ENCODE measurements at places on chromosomes 2 and 18.
A peak's percentile ranks its signal among the peaks of the same experiment; 100 is the strongest.

GRCh38 chr18:41643427-41643826 lies 311.6 kb upstream of the PIK3C3 start:
- H3K27ac ChIP-seq, result no peak overlapping the region
- ATAC-seq, result no peak
- no peaks in the 10 kb centered on the region for H3K36me3 ChIP-seq
- H3K27me3 ChIP-seq, result no peaks in the 10 kb centered on the region

GRCh38 chr2:33068261-33068660 lies 121.5 kb downstream of the LTBP1 start:
- no peak for ATAC-seq
- no peaks in the 10 kb centered on the region for H3K4me1 ChIP-seq
- no peak overlapping the region for H3K4me3 ChIP-seq
- peaks cover 26% of the 10 kb centered on the region for H3K27me3 ChIP-seq

DNA sequence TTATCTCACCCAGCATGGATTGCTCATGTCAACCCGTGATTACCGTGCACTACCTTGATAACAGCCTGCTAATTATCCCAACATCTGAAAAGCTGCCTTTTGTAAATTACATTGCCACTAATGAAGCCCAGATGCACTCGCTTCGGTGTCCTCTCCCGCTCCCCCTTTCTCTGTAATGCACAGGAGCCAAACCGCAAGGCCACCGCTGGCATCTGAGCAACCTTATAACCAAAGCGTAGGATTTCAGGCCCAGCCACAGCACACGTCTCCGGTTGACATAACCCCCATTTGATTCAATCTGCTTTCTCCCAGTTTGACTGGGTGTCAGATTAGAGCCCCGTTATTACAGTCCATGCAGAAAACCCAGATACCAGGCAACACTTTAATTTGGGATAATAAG lies 341.2 kb downstream of the ALK start:
- ATAC-seq, result no peak
- H3K36me3 ChIP-seq, result no peaks in the 10 kb centered on the region
- no peak overlapping the region for H3K4me3 ChIP-seq
- H3K4me1 ChIP-seq, result peaks cover 5% of the 10 kb centered on the region
- H3K27ac ChIP-seq, result no peak overlapping the region

- H3K27ac ChIP-seq, result no peak overlapping the region
- H3K27me3 ChIP-seq, result no peaks in the 10 kb centered on the region
- H3K4me3 ChIP-seq, result no peak overlapping the region
- no peaks in the 10 kb centered on the region for H3K36me3 ChIP-seq
Measured at GRCh38 chr2:53183581-53183980, 584.0 kb upstream of the CHAC2 start.

DNA sequence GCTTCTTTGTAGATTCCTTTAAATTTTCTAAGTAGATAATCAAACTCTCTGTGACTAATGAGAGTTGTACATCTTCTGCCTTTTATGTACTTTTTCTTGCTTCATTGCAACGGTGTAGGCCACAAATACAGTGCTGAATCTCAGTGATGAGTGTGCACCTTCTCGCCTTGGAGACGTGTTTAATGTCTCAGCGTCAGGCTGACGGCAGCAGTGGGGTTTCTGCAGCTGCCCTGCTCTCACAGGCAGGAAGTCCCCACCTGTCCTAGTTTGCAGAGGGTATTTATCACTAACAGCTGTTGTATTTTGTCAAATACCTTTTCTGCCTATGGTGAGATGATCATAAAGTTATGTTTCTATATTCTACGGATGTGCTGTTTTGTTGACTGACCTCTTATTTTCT lies 13.3 kb downstream of the AGXT start:
- no peak overlapping the region for H3K27ac ChIP-seq
- no peak overlapping the region for H3K4me3 ChIP-seq
- H3K36me3 ChIP-seq, result no peaks in the 10 kb centered on the region
- H3K27me3 ChIP-seq, result no peaks in the 10 kb centered on the region
- H3K4me1 ChIP-seq, result no peaks in the 10 kb centered on the region

DNA sequence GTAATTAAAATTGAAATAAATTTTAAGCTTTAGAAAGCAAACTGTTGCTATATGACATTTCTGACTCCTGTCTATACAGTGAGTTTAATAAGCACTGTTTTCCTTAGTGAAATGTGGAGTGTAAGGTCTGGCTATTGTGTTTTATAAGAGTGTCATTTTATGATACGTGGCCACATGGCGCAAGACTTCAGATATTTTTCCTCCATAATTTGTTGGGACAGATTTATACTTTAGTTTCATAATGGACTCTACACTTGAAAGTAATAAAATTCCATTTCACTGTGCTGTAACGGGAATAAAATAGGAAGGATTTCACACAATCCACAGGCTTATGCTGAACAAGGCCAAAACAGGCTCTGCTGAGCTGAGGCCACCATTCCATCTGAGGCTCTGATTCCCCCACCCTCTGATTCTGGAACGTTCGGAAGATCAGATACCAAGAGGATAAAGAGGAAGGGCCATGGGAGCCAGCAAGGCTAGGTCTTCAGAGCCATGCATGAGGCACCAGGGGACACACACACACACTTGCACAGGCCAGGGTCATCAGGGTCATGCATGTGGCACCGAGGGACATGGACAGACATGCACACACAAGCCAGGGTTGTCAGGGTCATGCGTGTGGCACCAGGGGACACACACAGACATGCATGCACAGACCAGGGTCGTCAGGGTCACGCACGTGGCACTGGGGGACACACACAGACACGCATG lies 35.6 kb downstream of the HDAC4 start:
- H3K27me3 ChIP-seq, result no peaks in the 10 kb centered on the region
- no peak overlapping the region for H3K27ac ChIP-seq

DNA sequence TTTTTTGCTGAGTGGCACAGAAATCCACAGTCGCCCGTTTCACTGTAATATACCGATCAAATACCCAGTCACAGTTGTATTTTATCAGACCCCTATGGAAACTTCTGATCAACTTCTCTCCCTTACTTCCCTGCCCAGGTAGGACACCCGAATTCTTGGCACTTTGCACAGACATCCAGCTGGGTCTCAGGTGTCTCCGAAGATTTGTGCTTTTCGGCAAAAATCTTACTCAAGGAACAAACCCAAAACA lies 596 bp downstream of the MREG start:
- no peaks in the 10 kb centered on the region for H3K27me3 ChIP-seq
- H3K36me3 ChIP-seq, result peaks cover 11% of the 10 kb centered on the region
- ATAC-seq, result no peak
- H3K4me1 ChIP-seq, result peaks cover 65% of the 10 kb centered on the region
- H3K4me3 ChIP-seq, result peak overlapping the region; percentile 82

DNA sequence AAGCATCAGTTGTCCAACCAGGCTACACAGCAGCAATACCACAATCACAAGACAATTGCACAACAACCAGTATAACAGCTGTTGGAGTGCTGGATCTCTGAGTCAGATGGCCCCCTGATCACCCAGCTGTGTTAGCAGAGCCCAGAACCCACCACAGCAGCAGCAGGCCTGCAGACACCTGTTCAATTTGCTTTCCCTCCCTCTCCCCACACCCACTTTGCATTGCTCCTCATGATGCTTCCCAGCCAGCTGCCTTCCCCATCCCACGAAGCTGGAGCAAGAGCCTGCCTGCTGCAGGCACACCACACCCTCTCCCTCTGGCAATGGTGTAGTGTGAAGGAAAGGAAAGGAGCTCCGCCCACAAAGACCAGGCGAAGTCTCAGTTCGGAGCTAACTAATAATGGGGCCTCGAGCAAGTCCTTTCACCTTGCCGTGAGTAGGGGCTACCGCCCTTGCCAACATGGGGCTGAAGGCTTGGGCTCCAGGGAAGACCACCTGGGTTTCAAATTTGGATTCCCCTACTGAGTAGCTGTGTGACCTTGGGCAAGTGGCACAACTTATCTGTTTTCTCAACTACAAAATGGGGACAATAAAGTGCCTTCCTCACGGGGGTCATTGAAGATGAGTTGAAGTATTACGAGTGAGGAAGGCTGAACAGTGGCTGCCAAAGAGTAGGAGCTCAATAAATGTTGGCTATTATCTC lies 19.4 kb upstream of the ZBTB7C start:
- no peaks in the 10 kb centered on the region for H3K36me3 ChIP-seq
- no peaks in the 10 kb centered on the region for H3K4me1 ChIP-seq
- ATAC-seq, result no peak

GRCh38 chr18:40313030-40313642 lies 1641.9 kb upstream of the PIK3C3 start:
- H3K36me3 ChIP-seq, result no peaks in the 10 kb centered on the region
- no peak overlapping the region for H3K4me3 ChIP-seq
- H3K27ac ChIP-seq, result no peak overlapping the region
- ATAC-seq, result no peak
- H3K4me1 ChIP-seq, result no peaks in the 10 kb centered on the region

DNA sequence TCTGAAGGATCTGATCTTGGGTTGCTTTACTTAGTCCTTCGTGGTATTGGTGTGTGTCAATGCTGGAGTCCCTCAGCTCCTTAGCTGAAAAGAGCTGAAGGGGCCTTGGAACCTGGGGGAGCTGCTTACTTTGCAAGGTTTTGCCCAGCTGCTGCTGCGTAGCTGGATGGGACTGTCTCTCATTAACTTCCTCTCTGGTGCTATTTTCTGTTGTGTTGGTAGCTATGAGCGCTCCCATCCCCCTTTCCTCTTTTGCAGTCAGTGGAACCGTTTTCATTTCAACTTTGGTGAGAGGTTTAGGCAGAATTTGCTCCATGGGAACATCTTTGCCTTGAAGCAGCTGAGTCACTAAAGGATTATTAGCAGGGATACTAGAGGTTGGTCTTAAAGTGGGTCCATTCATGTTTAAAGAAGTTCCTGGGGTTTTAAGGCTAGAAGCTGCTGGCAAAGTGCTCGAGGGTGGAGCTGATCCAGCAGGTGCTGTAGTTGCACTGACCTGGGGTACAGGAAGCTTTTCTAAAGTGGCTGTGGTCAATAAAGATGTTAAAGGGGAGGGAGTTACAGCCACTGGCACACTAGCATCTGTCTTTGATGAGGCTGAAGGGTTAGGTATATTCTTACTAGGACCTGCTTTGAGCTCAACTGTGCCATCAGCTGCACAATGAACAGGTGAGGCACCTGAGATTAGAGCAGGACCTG lies 69.9 kb upstream of the DTNB start:
- ATAC-seq, result peak; percentile 75
- H3K27me3 ChIP-seq, result no peaks in the 10 kb centered on the region
- peak overlapping the region; percentile 7 for H3K4me3 ChIP-seq
- peak overlapping the region; percentile 67 for H3K27ac ChIP-seq
- H3K4me1 ChIP-seq, result peaks cover 25% of the 10 kb centered on the region

DNA sequence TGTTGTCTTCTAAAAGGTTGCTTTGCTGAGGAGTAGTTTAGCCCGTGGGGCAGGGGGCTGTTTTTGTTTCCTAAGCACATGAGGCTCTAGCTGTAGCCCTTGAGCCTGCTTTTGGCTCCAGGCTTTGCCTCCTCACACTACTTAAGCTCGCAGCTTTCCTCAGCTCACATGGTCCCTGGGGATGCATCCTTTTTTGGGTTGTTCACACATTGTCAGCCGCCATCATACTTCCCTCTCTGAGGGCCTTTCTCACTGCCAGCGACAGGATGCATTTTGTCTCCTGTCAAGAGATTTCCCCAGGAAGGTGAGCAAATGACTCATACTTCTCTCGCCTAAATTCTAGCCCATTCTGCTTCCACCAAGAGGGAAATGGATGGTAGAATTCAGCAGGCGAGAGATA lies 279.5 kb upstream of the PKDCC start:
- no peak for ATAC-seq
- no peaks in the 10 kb centered on the region for H3K4me1 ChIP-seq
- H3K36me3 ChIP-seq, result no peaks in the 10 kb centered on the region
- H3K27ac ChIP-seq, result no peak overlapping the region

DNA sequence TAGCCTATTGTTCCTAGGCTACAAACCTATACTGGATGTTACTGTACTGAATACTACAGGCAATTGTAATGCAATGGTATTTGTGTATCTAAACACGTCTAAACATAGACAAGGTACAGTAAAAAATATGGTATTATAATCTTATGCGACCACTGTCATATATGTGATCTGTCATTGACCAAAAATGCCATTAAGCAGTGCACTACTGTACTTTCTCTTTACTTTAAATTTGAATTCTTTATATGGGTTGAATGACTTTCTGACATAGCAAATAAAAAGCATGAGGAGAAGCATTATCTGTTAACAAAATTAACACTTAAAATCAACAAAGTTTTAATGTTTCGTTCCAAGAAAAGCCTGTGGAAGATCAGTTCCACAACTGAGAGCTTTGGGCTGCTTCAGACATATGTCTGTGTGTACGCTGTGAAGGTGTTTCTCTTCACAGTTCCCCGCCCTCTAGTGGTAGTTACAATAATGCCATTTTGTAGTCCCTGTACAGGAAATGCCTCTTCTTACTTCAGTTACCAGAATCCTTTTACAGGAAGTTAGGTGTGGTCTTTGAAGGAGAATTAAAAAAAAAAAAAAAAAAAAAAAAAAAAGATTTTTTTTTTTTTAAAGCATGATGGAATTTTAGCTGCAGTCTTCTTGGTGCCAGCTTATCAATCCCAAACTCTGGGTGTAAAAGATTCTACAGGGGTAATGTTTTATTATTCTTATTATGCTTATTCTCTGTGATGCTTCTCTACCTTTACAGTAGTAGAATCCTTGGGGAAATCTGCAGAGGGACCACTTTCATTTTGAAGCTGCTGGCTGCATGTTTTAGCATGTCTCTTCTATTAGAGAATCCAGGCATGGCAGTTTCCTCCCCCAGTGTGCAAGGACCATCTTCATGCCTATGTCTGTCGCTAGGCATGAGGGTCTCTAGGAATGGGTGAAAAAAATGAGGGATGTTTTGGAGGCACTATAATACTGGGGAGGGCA lies 54.5 kb downstream of the SCN2A start:
- H3K4me1 ChIP-seq, result peaks cover 6% of the 10 kb centered on the region
- H3K36me3 ChIP-seq, result no peaks in the 10 kb centered on the region
- ATAC-seq, result peak; percentile 97
- H3K4me3 ChIP-seq, result peak overlapping the region; percentile 10
- no peak overlapping the region for H3K27ac ChIP-seq

GRCh38 chr2:177249038-177249437 lies 15.5 kb downstream of the NFE2L2 start:
- peaks cover 33% of the 10 kb centered on the region for H3K36me3 ChIP-seq
- H3K4me1 ChIP-seq, result peaks cover 78% of the 10 kb centered on the region
- H3K4me3 ChIP-seq, result no peak overlapping the region
- no peaks in the 10 kb centered on the region for H3K27me3 ChIP-seq

DNA sequence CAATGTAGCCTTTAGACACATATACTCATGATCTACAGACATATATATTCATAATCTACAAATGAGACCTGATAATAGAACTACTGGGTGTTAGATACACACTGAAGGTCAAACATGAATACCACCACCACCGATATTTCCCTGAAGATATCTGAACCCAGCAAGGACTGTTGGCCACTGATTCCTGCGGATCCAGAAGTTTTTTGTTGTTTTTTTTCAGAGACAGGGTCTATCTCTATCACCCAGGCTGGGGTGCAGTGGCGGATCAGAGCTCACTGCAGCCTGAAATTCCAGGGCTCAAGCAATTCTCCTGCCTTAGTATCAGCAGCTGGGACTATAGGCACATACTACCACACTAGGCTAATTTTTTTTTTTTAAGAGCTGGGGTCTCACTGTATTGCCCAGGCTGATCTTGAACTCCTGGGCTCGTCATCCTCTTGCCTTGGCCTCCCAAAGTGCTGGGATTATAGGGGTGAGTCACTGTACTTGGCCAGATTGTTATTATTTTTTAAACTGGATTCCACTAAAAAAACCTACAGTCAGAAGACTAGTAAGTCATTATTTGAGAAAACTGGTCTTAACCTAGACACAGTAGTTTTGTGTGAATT lies 1.8 kb downstream of the METTL5 start:
- H3K27ac ChIP-seq, result no peak overlapping the region
- H3K4me1 ChIP-seq, result peaks cover 51% of the 10 kb centered on the region
- H3K27me3 ChIP-seq, result no peaks in the 10 kb centered on the region
- no peak for ATAC-seq
- peaks cover 17% of the 10 kb centered on the region for H3K36me3 ChIP-seq

GRCh38 chr2:939936-940601 lies 10.6 kb upstream of the SNTG2 start:
- peaks cover 8% of the 10 kb centered on the region for H3K27me3 ChIP-seq
- H3K4me3 ChIP-seq, result no peak overlapping the region
- no peaks in the 10 kb centered on the region for H3K36me3 ChIP-seq
- no peaks in the 10 kb centered on the region for H3K4me1 ChIP-seq
- no peak for ATAC-seq
- no peak overlapping the region for H3K27ac ChIP-seq
